ENCODE measurements at places on chromosomes 2 and 18.

DNA sequence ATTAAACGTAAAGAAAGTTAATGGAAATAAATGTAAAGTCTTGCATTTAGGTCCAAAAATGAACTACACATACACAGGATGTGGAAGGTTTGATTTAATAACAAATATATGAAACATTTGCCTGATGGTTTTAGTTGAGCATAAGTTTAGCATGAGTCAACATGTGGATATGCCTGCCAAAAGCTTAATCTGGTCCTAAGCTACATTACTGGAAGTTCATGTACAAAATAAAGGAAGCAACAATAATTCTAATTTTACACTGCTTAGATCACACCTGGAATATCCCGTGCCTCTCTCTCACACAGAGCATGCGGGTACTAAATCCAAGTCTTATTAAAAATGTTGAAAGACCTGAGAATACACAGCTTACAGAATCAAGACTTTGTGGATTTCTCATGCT lies 276.5 kb upstream of the NRP2 start:
- no peak for DNase-seq

- no peak for DNase-seq
These were observed 521.2 kb downstream of the SLC4A3 start for GRCh38 chr2:220148471-220149248.

DNA sequence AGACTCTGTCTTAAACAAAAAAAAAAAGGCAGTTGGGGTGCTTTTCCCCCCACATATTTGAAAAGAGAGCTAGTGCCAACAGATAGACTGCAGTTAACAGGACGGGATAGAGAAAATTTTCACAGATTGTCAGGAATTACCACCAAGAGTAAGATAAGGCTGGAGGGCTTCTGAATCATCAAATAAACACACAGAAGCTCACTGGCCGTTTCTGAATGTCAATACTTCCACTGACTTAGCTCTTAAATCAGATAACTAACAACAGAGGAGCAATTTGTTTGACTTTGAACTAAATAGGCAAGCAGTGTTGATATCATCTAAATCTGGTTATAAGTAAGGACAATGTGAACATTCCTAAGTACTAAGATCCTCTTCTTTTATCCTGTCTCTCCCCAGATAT lies 34.7 kb downstream of the PIEZO2 start:
- DNase-seq: no peak

GRCh38 chr2:179886-180285 lies 83.9 kb downstream of the SH3YL1 start:
- DNase-seq: no peak

- DNase-seq: no peak
These were observed 484 bp downstream of the ABCB6 start for GRCh38 chr2:219218217-219218731.

DNA sequence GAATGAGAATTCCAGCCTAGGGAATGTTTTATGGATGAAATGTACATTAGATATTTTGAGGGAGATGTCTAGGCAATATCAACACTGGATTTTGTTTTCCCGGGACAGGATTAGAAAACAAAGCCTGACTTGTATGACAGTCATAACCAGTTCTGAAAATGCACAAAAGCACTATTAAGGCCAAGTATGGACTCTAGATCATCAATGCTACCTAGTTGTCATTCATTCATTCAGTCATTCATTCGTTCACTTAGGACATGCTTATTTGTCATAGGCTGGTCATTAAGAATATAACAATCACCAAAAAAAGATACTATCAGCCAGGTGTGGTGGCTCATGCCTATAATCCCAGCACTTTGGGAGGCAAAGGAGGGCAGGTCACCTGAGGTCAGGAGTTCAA lies 511.2 kb downstream of the CMPK2 start:
- no peak for DNase-seq

- no peak for DNase-seq
These were observed 34.2 kb upstream of the SPRED2 start for GRCh38 chr2:65466551-65466950.

GRCh38 chr18:25456334-25457010 lies 104.5 kb upstream of the ZNF521 start:
- no peak for DNase-seq

DNA sequence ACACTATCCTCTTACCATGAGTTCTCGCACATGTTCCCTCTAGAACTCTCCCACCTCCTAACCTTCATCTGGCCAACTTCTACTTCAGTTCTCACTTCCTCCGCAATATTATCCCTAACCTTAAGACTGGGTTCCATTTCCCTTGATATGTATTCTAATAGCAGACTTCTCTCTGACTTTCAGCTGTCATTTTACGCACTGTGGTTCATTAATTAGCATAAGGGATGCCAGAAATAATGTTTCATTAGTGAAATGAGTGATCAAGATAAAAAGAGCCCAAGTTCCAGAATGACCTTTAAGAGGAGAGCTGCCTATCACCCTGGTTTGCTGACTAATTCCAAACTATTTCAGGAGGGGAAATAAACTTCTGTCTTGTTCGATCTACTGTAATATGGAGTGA lies 108.6 kb upstream of the CCDC150 start:
- DNase-seq: no peak

DNA sequence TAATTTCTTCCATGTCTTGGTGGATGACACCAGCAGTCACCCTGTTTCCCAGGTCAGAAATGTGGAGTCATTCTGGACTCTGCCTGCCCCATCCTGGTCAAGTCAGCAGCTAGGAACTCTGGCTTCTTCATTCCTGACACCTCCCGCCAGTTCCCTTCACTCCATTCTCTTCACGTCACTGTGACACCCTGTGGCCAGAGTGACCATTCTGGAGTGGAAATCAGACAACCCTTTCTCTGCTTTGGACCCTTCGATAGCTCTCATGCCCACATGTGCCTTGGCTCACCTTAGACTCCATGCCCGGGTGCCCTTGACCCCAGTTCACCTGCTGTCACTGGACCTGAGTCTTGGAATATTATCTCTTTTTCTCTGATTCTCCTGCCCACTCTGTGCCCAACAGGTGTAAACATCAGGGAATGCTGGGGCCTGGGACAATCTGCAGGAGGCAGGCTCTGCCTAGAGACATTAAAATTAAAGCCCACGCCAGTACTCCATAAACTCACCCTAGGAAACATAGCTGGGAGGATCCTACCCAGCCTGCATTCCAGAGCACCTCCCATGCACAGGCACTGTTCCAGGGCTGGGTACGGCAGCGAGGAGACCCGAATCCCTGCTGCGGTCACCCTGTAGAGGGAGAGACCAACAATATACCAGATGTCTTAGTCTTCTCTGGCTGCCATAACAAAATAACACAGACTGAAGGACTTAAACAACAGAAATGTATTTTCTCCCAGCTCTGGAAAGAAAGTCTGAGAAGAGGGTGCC lies 41.1 kb upstream of the FAHD2A start:
- no peak for DNase-seq

GRCh38 chr2:99865818-99866676 lies 276.3 kb downstream of the AFF3 start:
- no peak for DNase-seq

- DNase-seq: no peak
These were observed 118.6 kb downstream of the INHBB start for GRCh38 chr2:120464448-120464931.

- no peak for DNase-seq
These were observed 59.9 kb downstream of the KIAA1328 start for GRCh38 chr18:36888778-36889177.

GRCh38 chr2:40113997-40114396 lies 334.9 kb upstream of the THUMPD2 start:
- DNase-seq: no peak

- no peak for DNase-seq
These were observed 8.7 kb upstream of the FZD5 start for GRCh38 chr2:207778298-207778882.

DNA sequence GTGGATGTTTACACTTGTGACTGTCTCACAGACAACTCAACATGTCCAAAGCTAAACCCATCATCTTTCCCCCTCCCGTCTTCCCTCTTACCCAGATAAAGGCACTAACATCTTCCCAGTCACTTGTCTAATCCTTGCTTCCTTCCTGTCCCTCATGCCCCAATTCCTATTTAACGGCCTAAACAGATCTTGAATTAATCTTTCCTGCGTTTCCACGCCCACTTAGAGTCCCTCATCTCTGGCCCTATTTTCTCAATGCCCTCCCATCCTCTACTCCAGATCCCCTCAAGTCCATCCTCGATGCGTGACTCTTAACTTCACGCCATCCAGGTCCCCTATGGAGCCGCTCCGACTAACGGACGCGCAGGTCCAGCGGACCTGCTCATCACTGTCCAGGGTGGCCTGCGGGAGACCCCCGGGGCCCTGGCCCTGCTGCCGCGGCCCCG lies 682 bp upstream of the SCLY start:
- no peak for DNase-seq

GRCh38 chr18:44996261-44996660 lies 315.6 kb downstream of the SETBP1 start:
- no peak for DNase-seq

DNA sequence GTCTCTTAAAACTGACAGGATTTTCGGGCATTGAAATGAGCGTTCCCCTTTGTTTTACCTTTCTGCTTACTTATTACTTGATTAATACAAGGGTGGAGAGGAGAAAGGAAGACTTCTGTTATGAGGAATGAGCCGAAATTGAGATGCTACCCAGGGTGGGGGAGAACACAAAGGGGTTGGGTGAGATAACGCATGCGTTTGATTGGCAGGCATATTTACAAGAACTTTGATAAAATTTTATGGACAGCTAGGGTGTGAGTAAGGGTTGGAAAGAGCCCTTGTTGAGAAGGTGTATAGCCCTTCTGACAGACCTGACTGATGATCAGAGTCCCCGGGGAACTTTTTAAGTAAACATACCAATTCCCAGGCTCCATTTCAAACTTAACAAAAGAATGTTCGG lies 1.8 kb downstream of the RNF138 start:
- DNase-seq: no peak

GRCh38 chr2:210966330-210966729 lies 409.9 kb downstream of the CPS1 start:
- DNase-seq: no peak

GRCh38 chr2:129864719-129865118 lies 114.7 kb upstream of the RAB6C start:
- no peak for DNase-seq

GRCh38 chr2:168392797-168393196 lies 63.3 kb upstream of the CERS6 start:
- no peak for DNase-seq

GRCh38 chr2:128329607-128330006 lies 10.9 kb upstream of the HS6ST1 start:
- DNase-seq: no peak

DNA sequence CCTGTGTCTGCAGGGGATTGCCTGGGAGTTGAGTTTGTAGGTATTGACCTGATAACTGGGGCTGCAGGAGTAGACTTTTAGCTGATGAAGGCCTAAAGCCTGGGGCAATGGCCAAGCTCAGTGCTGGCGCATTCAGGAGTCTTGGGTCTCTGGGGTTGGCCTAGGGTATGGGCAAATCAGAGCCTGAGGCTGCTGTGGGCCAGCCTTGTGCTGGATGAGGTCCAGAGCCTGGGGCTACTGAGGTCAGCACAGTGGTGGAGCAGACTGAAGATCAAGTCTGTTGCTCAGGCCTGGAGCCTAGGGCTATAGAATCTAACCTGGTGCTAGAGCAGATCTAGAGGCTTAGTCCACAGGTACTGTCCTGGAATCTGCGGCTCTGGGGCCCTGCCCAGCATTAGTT lies 262.4 kb downstream of the ZNF804A start:
- no peak for DNase-seq

DNA sequence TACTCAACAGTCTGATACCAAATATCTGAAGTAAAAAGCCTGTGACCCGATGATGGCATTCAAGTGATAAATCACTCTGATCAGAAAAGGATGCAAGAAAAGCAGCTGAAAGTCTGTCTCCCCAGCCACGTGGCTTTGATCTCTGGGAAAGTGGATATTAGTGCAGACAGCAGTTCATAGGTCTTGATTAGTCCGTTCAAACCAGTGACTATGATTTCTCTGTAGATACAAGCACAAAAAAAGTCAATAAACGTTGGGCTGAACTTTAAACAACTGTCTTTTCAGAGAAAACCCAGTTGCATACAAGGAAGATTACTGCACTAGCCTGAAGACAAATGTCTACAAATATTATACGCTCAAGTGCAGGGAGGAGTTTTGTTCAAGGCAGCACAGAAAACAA lies 107.7 kb upstream of the CDC42EP3 start:
- DNase-seq: no peak

All from activated CD4-positive, alpha-beta memory T cell treated with anti-CD3 and anti-CD28 coated beads, Interleukin-2, amount 10 ng/mL, durations not matched to agents 7 days and 5 days (primary cell).